ENCODE measurements at places on chromosomes 6 and 20.

GRCh38 chr6:4395386-4395785 is 260.0 kb upstream of the ECI2 start:
- no peak for DNase-seq

DNA sequence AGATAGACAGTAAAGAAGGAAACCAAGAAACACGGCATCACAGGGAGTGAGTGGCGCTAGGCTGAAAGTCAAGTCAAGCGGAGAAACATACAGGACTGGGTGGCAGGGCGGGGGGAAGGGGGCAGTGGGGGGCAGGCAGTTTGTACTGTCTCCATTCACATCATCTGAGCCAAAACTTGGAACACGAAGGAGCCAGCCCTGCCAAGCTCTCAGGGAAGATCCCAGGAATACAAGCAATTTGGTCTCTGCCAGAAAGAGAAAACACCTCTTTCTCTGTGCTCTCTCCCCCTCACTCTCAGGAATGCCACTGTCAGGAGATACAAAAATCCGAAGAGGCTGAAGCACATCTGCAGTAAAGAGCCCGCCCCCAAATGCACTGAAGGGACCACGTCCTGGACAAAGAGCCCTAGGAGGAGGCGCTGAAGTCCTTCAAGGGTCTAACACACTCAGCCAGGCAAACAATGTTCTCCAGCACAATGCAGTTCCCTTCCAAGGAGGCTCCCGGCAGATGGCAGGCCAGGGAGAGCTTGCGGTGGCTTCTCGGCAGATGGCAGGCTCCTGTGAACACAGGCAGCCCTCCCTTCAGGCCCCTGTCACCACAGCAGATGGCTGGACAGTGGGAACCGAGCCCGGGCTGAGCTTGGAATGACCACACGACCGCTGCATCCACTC is 90.0 kb downstream of the ATP9A start:
- peak; percentile 51 for DNase-seq

GRCh38 chr6:170108456-170108855 is 182.4 kb downstream of the DLL1 start:
- no peak for DNase-seq

DNA sequence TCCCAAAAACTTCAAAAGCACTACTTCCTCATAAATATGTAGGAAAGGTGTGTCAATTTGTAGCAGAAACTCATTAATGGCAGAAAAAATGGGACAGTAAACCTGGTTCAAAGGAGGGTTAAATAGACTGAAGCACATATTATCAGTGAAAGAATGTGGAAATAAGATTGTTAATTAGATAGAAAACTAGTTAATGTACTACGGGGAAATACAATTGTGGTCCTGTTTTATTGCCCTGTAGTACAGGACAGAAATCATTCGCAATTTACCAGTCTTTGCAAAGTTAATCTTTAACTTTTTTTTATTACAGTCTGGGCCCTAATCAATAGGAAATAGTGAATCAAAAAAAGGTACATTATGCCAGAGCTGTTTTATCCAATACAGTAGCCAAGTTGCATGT is 82.0 kb upstream of the PAK5 start:
- no peak for DNase-seq

DNA sequence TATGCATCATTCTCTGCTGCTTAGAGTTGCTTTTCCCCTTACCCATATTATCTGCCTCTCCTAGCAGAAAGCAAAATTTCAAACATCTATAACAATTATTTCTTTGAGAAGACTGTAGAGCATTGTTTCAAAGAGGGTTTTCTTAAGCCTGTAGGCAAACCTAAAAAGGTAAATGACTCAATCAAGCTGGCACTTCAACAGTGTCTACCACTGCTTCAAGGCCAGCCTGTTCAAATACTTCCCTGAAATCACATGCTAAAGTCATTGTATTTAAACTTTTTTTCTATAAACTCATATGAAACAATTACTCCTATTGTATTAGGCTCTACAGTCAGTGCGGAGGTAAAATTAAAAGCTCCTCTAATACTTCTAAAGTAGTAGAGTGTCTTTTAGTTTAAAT is 87.1 kb downstream of the OGFRL1 start:
- DNase-seq, result no peak

GRCh38 chr6:40882323-40882997 is 156.6 kb downstream of the UNC5CL start:
- no peak for DNase-seq

DNA sequence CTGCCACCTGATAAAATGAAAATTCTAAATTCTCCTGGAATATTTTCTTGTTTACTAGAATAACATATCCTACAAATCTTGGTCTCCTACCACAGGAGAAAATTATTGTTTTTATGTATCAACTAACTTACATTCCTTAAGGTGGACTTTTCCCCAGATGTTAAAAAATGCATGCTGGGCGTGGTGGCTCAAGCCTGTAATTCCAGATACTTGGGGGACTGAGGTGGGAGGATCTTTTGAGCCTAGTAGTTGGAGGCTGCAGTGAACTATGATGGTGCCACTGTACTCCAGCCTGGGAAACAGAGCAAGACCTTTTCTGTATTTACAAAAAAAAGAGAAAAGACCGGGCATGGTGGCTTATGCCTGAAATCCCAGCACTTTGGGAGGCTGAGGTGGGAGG is 27.9 kb upstream of the TFAP2C start:
- DNase-seq, result no peak

GRCh38 chr6:27864906-27865849 is 47.0 kb downstream of the OR2B2 start:
- DNase-seq, result peak; percentile 80

- DNase-seq, result no peak
These were observed 26.3 kb downstream of the WFDC3 start for GRCh38 chr20:45765307-45765875.

- DNase-seq, result no peak
These were observed 61.4 kb upstream of the MANEA start for GRCh38 chr6:95515975-95516374.

GRCh38 chr6:130116273-130116672 is 97.9 kb downstream of the L3MBTL3 start:
- DNase-seq, result no peak

- DNase-seq, result no peak
These were observed 33.5 kb upstream of the MCM3 start for GRCh38 chr6:52317841-52318581.

GRCh38 chr20:36804425-36804824 is 30.9 kb upstream of the DSN1 start:
- no peak for DNase-seq

DNA sequence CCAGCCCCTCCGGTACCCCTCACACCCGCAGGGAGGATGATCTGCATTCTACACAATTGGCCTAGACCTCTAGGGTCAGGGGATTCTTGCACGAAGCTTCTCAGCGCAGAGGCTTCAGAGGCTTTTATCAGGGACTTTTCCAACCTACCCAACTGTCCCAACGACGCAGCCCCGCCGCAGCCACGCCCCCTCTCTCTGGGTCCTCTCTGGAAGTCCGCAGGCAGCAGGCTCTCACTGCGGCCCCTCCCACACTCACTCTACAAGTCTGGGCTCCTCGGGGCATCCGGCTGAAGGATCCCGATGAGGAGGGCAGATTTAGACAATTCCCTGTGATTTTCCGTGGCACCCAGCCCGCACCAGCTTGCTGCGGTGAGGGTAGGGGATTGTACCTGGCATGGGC is 227.7 kb upstream of the RNF24 start:
- DNase-seq, result no peak

GRCh38 chr20:23027721-23028120 is 7.4 kb upstream of the SSTR4 start:
- no peak for DNase-seq

DNA sequence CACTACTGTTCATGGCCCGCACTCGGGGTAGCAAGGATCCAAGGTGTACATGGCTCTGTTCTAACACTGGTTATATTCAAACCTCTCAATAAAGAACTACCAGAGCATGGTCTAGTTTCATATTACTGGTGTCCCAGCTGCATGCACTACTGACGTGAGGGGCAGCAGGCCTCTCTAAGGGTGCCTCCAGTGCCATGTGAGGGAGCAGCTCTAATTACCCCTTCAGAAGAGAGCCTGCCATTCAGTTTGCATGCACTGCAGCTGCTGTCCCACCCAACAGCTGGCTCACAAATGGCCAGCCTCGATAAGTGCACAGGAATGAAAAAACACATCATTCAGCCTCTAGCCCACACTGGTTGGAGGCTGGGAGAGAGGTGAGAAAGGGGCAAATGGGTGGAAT is 85.2 kb downstream of the SMLR1 start:
- DNase-seq, result no peak

DNA sequence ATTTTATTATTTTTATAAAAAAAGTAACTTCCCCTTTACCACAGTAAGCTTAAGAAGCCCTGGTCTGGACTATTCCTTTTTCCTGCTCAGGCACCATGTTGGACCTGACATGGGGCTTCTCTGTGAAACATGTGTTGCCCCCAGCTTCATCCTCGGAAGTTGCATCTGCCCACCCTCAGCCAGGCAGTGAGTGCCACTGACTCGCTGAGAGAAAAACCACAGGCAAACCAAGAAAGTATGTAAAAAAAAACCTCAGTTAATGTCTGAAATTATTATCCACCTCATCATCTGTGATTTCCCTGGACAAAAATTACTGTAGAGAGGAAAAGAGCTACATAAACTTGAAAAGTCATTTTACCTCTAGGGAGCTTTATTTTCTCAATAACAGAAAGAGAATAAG is 109.9 kb upstream of the MCHR2 start:
- no peak for DNase-seq

GRCh38 chr20:6397115-6397514 is 274.3 kb upstream of the FERMT1 start:
- no peak for DNase-seq

DNA sequence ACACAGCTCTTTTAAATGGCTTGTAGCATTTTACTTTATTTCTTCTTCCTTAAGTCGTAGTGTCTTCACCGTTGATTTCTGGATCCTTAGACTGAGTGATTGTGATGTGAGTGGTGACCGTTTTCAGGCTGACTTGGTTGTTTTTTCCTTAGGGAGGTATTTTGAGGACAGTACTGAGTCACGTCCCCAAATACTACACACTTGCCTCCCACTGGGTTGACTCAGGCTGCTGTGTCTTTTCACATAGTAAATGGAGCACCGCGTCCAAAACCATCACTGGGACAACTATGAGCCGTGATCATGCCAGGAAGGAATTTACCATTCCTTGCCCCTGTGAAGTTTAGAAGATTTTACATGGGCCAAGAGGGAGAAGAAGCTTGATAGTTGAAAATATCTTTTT is 174.1 kb downstream of the FARS2 start:
- no peak for DNase-seq

- DNase-seq, result no peak
These were observed 19.7 kb downstream of the TIAM2 start for GRCh38 chr6:155014670-155015300.

DNA sequence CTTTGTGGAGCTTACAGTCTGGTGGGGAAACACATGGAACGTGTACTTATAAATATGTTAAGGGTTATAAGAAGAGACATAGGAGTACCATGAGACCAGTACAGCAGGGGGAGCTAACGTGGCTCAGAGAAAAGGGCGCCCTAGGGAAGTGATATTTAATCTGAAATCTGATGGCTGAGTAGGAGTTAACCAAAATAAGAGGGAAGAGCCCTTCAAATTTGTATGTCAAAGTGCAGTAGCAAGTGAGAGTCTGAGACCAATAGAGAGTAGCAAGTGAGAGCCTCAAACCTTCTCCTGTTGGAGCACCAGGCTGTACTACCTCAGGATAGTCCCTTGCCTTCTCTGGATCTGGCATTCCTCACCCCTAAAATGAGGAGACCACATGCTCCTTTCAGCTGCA is 6.1 kb upstream of the PKIG start:
- DNase-seq, result peak; percentile 14

DNA sequence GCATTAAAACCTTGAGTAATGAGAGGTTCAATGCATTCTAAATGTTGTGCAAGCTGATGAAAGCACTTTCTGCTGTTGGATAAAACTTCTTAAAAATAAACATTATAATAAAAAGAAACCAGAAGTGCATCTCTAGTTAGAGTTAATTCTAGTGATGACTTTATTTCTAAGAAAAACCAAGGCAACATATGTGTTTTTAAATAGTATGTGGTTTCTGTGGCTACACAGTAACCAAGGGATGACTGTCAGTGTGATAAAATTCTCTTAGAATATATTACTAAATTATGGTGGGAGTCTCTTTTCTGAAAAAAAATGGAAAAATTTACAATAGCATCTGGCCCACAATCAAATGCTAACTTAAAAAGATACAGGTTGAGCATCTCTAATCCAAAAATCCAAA is 117.0 kb downstream of the ME1 start:
- DNase-seq, result no peak

DNA sequence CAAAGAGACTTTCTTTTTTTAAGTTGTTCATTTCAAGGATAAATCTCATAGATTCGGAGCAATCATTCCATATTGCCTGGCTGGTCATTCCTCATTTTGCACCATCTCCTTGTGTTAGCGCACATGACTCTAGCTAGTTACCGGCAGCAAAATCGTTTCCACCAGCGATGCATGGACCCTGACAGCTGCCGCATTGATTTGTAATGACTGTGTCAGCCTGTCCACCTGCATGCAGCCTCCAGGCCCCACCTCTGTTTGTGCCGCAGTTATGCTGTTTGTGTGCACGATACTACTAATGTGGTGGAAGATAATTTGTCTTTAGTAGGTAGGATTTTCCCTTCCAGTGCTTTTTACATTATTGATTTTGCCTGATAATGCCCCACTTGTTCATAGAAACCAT is 164.0 kb downstream of the TBC1D7 start:
- no peak for DNase-seq

- DNase-seq, result no peak
These were observed 236.3 kb upstream of the SOX4 start for GRCh38 chr6:21357262-21357661.

- DNase-seq, result no peak
These were observed 43.9 kb upstream of the FABP7 start for GRCh38 chr6:122735582-122735981.

GRCh38 chr20:1255675-1256074 is 10.4 kb upstream of the SNPH start:
- DNase-seq, result no peak
